Lower lobe of right lung (tissue), 2 donors: ENCODE measurements at places on chromosomes 4 and X. TPM values are rescaled to one million over a fixed set of nuclear protein-coding genes. Genes with fewer than 3 reads are reported as not detected.

GRCh38 chr4:177107288-177107921 is 202.3 kb upstream of the NEIL3 start:
- no peak overlapping the region for H3K27ac ChIP-seq
- H3K4me3 ChIP-seq, result no peak overlapping the region
- DNase-seq, result no peak
- no peaks in the 10 kb centered on the region for H3K36me3 ChIP-seq
- no peaks in the 10 kb centered on the region for H3K27me3 ChIP-seq

- H3K4me1 ChIP-seq, result no peaks in the 10 kb centered on the region
- no peaks in the 10 kb centered on the region for H3K36me3 ChIP-seq
- H3K27me3 ChIP-seq, result no peaks in the 10 kb centered on the region
- DNase-seq, result no peak
- H3K4me3 ChIP-seq, result no peak overlapping the region
- no peak overlapping the region for H3K27ac ChIP-seq
Observed at GRCh38 chrX:46662188-46662958, 88.8 kb downstream of the CHST7 start.

The LONRF3 gene
- total RNA-seq, result 27.6 TPM

The NUDT11 gene
- total RNA-seq, result 0.53 TPM

DNA sequence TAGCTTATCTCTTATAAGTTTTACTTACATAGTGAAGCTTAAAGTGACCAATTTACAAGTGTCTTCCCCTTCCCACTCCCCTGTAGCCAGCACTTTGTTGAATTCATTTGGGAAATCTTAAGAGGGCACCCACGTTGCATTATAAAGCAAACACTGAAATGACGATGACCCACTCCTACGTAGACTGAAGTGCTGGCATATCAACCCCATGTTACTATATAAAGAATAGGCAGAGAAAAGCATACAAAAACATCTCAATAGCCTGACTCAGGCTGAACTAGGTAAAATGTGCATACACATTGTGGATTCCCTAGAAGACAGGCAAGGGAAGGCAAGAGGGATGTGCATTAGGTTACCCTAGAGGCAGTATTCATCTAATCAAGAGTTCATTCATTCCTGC is 313.4 kb downstream of the TENM3 start:
- H3K4me1 ChIP-seq, result no peaks in the 10 kb centered on the region
- no peak for DNase-seq
- no peak overlapping the region for H3K27ac ChIP-seq
- H3K27me3 ChIP-seq, result no peaks in the 10 kb centered on the region

- H3K27me3 ChIP-seq, result no peaks in the 10 kb centered on the region
- DNase-seq, result no peak
- H3K4me3 ChIP-seq, result no peak overlapping the region
- no peak overlapping the region for H3K27ac ChIP-seq
Observed at GRCh38 chr4:39410415-39410814, 3.7 kb downstream of the KLB start.

DNA sequence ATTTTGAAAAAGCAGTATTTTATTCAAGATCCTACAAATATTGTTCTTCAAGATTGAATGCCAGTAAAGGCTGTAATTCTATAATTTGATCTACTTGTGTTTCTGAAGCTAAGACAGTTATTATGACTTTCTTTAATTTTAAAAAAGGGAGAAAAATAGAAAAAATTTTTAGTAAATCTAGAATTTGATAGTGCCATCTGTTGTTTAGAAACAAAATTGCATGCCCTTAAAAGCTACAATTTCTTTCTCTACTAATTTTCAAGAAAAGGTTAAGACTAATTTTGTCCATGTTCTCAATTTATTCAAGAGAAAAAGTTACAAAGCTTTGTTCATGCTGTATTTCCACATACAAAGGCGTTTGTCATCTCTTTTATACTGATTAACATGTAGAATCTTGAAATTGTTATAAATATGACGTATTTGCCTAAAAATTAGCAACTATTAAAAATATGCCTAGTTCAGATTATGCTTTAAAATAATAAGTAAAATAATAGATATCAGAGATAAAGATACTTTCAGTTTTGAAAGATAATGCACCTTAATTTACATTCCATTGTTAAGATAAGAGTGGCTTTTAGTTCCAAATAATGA is 25.6 kb upstream of the MMRN1 start:
- no peak overlapping the region for H3K27ac ChIP-seq
- H3K4me1 ChIP-seq, result no peaks in the 10 kb centered on the region
- H3K27me3 ChIP-seq, result no peaks in the 10 kb centered on the region
- DNase-seq, result no peak
- H3K4me3 ChIP-seq, result no peak overlapping the region

- no peaks in the 10 kb centered on the region for H3K36me3 ChIP-seq
- H3K4me1 ChIP-seq, result no peaks in the 10 kb centered on the region
- H3K27ac ChIP-seq, result no peak overlapping the region
- DNase-seq, result no peak
- no peak overlapping the region for H3K4me3 ChIP-seq
Observed at GRCh38 chrX:24672701-24673190, 21.0 kb upstream of the POLA1 start.

DNA sequence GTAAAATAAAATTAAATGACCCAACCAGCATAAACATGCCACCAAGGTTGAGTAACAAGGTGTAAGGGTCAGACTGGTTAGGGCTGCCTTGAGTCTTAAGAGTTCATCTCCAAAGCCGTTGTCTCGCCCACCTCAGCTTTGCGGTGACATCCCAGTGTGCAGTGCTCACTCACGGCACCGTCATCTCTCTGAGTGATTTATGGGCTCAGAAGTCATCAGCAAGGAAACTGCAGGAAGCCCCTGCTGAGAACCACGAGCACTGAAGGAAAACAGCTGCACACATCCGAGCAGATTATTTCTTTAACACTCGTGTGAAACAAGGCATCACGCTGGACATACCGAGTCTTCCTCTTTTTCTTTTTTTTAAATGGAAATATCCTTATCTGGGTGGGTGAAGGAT is 411.1 kb downstream of the TRIML1 start:
- no peaks in the 10 kb centered on the region for H3K27me3 ChIP-seq
- no peak for DNase-seq
- no peaks in the 10 kb centered on the region for H3K36me3 ChIP-seq
- H3K27ac ChIP-seq, result no peak overlapping the region
- no peak overlapping the region for H3K4me3 ChIP-seq

GRCh38 chr4:17599826-17600225 is 14.6 kb upstream of the MED28 start:
- peaks cover 98% of the 10 kb centered on the region for H3K36me3 ChIP-seq
- H3K27ac ChIP-seq, result no peak overlapping the region
- no peaks in the 10 kb centered on the region for H3K27me3 ChIP-seq
- H3K4me1 ChIP-seq, result no peaks in the 10 kb centered on the region
- H3K4me3 ChIP-seq, result no peak overlapping the region
- DNase-seq, result no peak

DNA sequence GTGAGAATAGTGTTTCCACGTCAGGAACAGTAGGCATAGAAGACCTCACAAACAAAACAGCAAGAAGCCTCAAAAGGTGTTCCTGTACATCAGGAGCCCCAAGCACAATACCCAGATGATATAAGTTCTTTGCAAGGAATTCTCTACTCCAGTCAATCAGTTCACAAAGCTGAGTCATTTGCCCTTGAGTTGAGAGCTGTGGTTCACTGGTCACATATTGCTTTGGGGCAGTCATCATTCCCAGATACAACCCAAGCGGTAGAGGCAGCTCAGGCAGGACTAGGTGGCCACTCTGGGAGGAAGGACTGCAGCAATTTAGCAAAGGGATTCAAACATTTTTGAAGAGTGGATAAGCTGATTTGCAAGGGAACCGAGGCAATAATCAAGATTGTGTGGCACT is 551.5 kb upstream of the ZFP42 start:
- no peaks in the 10 kb centered on the region for H3K4me1 ChIP-seq
- H3K36me3 ChIP-seq, result no peaks in the 10 kb centered on the region
- DNase-seq, result no peak
- H3K27me3 ChIP-seq, result no peaks in the 10 kb centered on the region

The CPE gene
- total RNA-seq, result 36.9 TPM
